ENCODE measurements at places on chromosomes 6 and 20. TPM values are rescaled to one million over a fixed set of nuclear protein-coding genes. Genes with fewer than 3 reads are reported as not detected.

DNA sequence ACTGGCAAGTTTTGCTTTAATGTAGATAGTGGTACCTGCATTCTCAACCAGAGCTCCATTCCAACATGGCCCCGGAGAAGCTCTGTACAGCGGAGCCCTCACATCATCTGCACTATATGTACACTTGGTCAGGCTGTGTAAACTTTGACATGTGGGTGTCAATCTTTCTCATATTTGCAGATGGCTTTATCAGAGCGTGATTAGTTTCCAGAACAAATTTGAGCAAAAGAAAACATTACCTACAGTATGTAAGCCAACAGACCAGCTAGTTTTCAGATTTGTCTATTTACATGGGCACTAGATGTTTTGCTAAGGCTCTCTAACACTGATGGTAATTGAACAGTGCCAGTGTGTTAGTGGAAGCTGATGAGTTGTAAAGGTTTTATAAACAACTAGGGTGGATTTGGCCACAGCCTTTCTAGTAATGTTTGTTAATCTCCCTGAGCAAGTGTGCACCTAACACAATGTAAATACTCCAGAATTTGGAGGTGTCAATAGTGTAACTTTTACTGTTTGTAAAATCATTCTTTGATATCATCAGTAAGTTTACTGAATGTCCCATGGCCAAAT is 131.8 kb downstream of the FOXA2 start:
- no peak for DNase-seq

DNA sequence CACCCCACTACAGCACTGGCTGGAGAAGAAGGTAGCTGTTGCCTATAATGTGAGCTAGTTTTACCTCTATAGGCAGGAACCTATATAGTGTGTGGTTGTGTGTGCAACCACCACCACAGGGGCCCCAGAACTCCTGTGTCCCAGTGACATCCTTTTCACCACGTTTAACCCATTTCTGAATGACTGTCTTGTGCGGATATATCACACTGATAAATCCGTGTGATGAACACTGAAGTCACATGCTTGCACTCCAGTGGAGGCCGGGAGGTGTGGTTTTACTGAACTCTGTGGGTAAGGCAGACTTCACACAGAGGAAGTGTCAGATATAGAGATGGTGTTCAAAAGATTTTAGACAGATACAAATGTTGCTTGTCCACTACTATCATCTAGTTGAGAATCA is 32.5 kb downstream of the SDHAF4 start:
- no peak for DNase-seq

DNA sequence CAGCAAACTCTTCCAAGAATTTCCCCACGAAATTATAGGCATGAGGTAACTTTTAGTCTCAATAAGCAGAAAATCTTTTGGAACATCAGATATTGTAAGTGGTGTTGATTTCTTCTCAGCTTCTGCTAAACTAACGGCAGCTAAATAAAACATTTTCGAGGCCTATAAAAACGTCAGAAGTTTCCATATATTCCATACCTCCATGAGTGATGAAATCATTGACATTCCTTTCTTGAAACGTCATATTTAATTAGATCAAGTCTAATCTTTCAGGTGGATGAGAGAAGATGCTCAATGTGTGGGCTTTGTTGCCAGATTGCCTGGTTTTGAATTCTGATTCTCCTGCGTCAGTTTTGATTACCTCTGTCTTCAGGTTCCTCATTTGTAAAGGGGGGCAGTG is 81.3 kb downstream of the CDC5L start:
- no peak for DNase-seq

- no peak for DNase-seq
Observed at GRCh38 chr20:37280403-37280802, 9.1 kb upstream of the MANBAL start.

The SRSF12 gene
- under 0.01 TPM for total RNA-seq
